Stimulated activated CD4-positive, alpha-beta T cell treated with anti-CD3 and anti-CD28 coated beads, Interleukin-1b, Interleukin-23, amount 100 ng/mL, for 48 hours (primary cell): ENCODE measurements at places on chromosomes 11 and 22.
A peak's percentile ranks its signal among the peaks of the same experiment; 100 is the strongest.

DNA sequence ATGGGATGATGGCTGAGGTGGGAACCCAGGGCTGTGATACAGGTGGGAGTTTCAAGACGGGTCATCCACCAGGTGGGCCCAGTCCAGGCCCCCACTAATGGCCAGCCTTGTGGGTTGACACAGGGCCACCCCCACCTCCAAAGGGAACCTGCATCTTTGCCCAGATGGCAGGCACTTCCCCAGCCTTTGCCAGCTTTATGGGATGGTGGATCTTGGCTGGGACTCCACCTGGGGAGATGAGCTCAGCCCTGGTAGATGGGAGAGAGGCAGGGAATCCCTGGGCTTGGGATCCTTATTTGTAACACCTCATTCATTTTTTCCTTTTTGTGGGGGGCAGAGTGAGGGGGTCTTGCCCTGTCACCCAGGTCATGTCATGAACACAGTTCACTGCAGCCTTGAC lies 33.4 kb downstream of the CD82 start:
- DNase-seq, result no peak

DNA sequence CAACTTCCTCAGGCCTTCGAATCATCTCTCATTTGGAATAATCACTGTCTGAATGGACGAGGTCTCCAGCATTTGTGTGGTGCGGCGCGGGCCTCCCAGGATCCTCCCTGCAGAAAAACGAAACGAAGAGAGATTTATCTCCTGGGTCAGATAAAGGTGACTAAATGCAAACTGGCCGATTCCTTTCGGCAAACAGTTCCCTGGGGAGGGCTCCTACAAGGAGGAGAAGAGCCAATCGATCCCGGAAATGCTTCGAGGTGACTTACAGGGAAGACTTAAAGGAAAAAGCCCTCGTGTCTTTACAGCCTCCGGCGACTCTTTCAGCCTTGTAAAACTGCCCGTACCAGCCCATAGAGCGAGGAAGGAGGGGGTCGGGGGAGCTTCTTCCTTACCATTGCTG lies 126.5 kb downstream of the MIAT start:
- no peak for DNase-seq

GRCh38 chr11:82682003-82682751 lies 51.5 kb downstream of the FAM181B start:
- no peak for DNase-seq

GRCh38 chr22:27404441-27404840 lies 397.1 kb downstream of the MN1 start:
- DNase-seq, result no peak

- no peak for DNase-seq
These were observed 27.7 kb upstream of the OPCML start for GRCh38 chr11:133559833-133560471.

DNA sequence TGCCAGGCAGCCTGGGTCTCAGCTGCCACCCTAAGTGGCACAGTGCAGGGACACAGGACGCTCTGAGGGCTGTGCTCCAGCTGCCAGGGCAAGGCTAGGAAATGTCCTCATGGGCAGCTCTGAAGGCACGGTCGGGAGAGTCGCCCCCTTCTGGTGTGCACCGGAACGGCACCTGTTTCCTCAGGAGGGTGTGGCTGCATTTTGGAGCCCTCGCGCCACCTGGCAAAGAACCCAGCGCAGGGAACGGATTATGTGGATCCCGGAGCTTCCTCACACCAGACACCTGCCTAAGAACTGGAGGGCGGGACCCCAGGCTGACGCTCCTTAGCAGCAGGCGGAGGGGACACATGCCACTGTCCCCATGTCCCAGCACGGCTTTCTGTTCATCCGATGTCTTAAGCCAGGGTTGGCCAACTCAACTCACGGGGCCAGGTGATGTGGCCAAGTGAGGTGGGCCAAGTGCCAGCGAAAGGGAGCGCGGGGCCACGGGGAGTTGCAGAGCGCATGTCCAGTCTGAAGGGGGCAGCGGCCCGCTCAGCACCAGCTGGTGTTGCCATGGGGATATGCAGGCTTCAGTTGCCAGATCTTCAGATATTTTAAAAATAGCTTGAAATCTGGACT lies 5.1 kb upstream of the SLC22A8 start:
- DNase-seq, result peak; percentile 45

DNA sequence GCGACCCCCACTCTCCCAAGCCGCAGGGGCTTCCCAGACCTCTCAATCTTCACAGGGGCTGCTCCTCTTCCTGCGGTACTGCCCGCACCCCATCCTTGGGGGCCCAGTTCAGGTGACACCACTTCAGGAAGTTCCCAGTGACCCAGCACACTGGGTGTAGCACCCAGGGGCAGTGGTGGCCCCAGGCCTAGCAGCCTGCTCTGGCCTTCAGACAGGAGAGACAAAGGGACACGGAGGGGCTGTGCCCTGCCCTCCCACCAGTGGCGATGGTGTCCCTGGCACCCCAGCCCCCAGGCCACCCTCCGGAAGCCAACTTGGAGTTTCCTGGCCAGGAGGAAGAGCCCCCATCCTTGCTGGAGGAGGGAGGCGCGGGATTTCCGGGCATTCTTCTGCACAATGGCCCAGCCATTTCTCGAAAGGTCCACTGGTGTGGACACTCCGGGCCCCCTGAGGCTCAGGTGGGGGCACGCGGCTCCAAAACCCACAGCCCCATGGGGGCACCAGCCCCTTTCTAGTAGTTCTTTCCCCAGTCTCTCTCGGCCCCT lies 978 bp upstream of the CLDN5 start:
- DNase-seq, result no peak

GRCh38 chr11:118092907-118093571 lies 6.3 kb upstream of the SMIM35 start:
- no peak for DNase-seq

GRCh38 chr11:78266451-78266850 lies 77.7 kb downstream of the USP35 start:
- DNase-seq, result no peak

- no peak for DNase-seq
These were observed 17.7 kb upstream of the OLFML1 start for GRCh38 chr11:7467652-7468051.

DNA sequence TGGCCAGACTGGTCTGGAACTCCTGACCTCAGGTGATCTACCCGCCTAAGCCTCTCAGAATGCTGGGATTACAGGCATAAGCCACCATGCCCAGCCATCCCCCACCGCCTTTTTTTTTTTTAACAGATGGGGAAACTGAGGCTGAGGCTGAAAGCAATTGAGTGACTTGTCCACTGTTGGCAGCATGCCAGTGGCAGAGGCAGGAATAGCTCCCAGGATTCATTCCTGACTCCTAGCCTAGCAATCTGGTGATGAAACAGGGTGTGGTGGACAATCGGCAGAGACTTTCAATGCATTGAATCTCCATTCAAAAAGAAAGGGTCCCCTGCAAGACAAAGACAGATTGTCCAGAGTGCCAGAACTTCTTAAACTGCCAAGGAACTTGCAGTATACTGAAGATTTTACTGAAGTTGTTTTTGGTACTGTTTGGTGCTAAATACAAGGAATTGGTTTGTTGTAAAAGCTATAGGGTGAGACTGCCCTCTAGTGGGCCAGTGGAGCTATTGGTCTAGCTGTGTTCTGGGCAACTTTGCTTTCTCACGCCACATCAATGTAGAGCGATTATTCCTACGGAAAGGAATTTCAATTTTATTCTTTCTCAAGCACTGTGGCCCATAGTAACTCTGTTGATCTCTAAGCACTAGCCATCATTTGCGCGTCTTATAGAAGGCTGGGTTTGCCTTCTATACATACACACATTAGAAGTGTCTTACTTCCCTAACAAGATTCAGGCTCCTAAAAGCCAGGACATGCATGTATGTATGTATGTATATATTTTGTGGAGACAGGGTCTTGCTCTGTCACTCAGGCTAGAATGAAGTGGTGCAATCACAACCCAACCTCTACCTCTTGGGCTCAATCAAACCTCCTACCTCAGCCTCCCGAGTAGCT lies 21.0 kb downstream of the C22orf31 start:
- DNase-seq, result peak; percentile 53

DNA sequence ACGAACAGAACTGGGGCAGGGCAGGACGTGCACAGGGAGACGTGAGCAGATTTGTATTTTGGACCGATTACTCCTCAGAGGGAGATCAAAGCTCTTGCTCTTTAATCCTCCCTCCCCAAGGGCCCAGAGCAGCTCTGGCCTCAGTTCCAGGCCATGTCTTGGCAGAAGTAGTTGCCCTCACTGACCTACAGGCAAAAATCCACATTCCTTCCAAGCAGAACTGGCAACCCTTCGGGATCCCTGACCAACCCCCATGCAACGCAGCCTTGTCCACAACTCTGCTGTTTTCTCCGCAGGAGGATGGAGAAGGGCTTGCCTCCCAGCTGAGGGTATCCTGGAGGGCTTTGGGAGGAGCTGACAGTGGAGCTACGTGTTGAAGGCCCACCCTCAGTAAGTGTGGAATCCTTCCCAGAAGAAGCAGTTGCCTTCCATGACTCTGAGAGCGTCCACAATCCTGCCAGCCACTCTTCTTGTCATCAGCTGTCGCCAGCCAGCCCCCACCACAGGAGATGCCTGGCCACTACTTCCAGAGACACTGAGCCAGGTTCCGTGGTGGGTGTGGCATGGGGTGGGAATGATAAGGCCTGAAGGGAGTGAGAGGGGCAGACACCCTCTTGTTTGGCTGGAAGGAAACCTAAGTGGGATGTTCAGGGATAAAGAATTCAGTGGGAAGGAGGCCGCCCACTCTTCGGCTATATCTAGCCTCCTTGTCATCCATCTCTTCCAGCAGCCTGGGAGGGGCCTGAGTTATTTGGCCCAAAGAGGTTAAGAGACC lies 68.1 kb downstream of the PDE2A start:
- no peak for DNase-seq

GRCh38 chr11:134921938-134922337 lies 509.9 kb upstream of the B3GAT1 start:
- no peak for DNase-seq

- no peak for DNase-seq
These were observed 12.5 kb downstream of the PHF21A start for GRCh38 chr11:46108751-46109150.

DNA sequence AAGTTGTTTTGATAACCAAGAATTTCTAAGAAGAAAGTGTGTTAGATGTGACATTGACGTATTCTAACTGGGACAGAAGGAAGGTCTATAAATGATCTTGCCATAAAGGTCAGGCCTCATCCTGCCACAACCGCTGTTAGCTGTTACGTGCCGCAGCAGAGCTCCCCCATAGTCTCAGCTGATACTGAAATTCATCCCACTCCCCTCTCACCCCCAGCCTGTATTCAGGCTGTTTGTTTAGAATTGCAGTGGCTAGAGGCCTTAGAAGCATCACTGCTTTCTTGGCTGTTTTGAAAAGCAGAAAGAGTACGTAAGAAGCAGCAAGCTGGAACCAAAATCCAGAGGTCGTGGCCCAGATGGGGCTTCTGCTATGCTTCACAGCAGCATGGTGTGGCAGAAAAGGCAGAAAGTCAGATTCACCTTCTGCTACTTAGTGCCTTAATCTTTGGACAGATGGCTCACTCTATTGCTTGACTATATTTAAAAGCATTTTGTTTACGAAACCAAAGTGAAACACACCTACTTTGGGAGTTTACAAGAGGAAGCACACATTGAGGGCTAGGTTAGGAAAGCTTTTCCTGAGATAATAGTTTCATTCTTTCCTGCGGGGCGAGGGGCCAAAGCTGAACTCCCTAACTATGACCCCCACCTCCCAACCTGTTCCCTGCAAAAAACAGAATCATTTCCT lies 950 bp upstream of the LAYN start:
- peak; percentile 13 for DNase-seq

DNA sequence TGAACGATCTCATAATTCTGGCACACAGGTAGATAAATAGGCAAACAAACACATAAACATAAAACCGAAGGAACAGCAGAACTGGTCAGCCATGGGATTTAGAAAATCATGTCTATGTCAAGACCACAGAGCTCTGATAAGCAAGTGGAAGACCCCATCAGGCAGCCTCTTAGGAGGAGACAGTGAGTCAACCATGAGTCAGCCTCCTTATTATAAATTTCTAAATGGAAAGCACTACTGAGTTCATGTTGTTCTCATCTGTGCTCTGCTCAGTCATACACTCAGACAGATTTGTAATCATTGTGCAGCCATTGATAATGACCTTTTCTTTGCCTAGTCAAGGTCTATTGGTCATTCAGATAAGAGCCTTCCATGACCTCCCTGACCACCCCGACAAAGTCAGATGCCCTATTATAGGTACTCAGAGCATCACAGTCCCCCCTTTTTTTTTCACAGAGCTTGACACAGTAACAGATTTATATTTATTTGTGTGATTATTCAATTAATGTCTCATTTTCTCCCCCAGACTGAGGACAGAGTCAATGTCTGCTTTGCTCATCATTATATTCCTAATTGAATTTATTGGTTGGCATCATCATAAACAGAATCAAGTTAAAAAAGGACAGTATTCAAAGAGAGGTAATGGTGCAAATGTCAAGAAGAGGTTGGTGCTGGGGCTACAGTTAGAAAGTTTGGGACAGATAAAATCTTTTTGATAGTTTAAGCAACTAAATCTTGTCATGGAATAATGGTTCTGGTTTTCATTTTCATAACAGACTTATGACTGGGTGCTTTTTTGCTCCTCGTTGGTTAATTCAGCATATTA lies 579.7 kb upstream of the CCDC90B start:
- no peak for DNase-seq

DNA sequence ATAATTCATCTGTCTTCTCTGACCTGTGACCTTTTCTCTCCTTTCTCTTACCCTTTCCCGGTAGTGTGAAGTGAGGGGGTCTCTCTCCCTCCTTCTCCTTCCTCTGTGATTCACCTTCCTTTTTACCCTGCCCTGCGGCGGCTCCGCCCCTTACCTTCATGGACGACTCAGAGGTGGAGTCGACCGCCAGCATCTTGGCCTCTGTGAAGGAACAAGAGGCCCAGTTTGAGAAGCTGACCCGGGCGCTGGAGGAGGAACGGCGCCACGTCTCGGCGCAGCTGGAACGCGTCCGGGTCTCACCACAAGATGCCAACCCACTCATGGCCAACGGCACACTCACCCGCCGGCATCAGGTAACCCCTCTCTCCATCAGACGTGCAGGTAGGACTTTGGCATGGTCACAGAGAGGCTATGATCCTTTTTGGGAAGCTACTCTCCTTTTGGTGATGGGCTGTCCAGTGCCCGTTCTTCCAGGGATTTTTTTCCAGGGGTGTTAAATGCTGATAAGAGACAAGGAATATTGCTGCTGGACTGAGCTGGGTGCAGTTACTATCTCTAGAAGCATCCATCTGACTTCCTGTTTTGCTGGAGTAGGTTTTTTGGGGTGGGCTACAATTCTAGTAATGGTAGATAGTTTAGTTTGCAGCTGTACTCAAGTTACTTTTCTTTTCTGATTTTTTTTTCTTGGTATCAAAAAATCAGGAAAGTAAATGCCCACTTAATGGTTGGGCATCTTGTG lies 29.9 kb downstream of the CTNND1 start:
- no peak for DNase-seq

GRCh38 chr11:43582024-43582862 lies 98.3 kb upstream of the HSD17B12 start:
- DNase-seq, result no peak
